Naive thymus-derived CD4-positive, alpha-beta T cell (primary cell): ENCODE measurements at places on chromosomes 6 and 20.

GRCh38 chr6:147046141-147046877, 157.9 kb upstream of the STXBP5 start:
- H3K27me3 ChIP-seq, result no peaks in the 10 kb centered on the region
- H3K27ac ChIP-seq, result no peak overlapping the region
- DNase-seq, result no peak

DNA sequence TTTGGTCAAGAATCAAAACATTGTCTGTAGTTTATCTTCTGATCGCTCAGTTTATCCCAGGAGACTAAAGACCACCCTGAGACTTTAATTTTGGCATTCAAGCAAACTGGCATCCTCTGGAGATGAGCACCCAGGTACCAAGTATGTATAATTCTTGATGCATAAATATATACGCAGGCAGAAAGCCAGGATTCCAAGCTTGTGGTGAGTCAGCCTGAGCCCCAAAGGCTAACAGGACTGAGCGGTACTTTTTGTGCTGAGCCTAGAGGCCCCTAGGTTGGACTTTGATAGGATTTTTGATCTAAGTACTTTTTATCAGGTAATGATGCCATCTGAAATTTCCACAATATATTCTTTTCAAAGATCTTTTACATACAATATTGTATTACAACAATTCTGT, 301.3 kb downstream of the TFAP2B start:
- DNase-seq, result no peak
- no peaks in the 10 kb centered on the region for H3K27me3 ChIP-seq
- no peaks in the 10 kb centered on the region for H3K4me1 ChIP-seq

DNA sequence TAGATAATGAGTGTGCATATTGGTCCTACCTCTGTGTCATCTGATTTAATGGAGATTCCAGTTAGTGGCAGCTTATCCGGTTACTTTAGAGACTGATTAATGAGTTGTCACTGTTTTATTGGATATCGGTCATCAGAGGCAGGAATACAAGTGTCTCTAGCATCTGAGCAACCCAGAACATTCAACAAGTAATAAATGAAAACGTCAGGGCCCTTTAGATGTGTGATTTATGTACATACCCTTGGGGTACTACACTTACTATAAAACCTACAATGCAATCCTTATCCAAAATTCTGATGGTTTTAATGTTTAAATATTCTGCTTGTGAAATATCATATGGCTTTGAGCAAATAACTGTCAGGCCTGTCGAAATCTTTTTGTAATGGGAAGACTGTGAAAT, 1117.9 kb upstream of the FLRT3 start:
- H3K27ac ChIP-seq, result no peak overlapping the region
- no peaks in the 10 kb centered on the region for H3K27me3 ChIP-seq
- no peaks in the 10 kb centered on the region for H3K4me1 ChIP-seq

- H3K4me3 ChIP-seq, result no peak overlapping the region
- H3K27ac ChIP-seq, result no peak overlapping the region
- no peak for DNase-seq
- H3K4me1 ChIP-seq, result no peaks in the 10 kb centered on the region
- H3K36me3 ChIP-seq, result no peaks in the 10 kb centered on the region
These were observed 5.2 kb downstream of the SIRPA start for GRCh38 chr20:1900321-1900801.

GRCh38 chr20:3777381-3777715, 3.9 kb downstream of the SPEF1 start:
- H3K4me3 ChIP-seq, result peak overlapping the region; percentile 59
- no peaks in the 10 kb centered on the region for H3K27me3 ChIP-seq
- H3K4me1 ChIP-seq, result peaks cover 4% of the 10 kb centered on the region
- H3K27ac ChIP-seq, result peak overlapping the region; percentile 26
- no peaks in the 10 kb centered on the region for H3K36me3 ChIP-seq
- DNase-seq, result no peak

DNA sequence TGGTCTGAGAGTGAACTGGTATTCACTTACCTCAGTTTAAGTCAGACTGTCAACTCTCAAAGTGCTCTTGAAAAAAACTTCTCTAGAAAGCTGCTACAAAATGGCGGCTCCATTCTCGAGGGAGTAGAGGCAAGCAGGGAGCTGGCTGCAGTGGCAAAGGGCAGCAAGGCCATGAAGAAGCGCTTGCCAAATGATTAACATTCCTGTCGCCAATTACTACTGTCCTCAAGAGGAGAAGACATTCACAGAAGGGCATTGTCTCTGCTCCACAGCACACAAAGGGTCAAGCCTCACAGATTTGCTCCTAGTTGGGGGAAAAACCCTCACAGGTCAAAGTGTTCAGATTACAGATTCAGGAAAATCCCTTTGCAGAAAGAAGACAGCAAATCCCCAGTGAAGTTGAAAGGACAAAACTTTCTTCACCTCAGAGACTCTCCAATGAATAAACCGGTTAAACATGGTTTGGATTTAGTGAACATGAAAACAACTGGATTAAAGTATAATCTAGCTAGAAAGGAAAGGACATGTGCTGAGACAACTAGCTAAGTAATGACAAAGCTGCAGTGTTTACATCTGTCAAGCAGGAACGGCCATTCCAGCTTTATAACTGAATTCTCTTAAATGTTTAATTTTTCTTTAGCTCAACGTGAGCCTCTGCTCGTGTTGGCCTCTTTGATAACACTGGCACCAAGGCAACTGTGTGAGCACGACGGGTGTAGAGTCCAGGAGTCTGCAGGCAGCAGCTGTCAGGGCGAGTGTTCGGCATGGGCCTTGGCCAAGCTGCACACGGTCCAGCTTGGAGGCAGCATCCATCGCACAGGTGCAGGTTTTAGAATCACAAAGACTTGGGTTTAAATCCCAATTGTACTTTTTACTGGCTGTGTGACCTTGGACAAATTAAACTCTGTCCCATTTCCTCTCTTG, 37.6 kb downstream of the NR2E1 start:
- DNase-seq, result no peak
- peaks cover 8% of the 10 kb centered on the region for H3K36me3 ChIP-seq
- H3K4me1 ChIP-seq, result no peaks in the 10 kb centered on the region
- H3K4me3 ChIP-seq, result no peak overlapping the region

DNA sequence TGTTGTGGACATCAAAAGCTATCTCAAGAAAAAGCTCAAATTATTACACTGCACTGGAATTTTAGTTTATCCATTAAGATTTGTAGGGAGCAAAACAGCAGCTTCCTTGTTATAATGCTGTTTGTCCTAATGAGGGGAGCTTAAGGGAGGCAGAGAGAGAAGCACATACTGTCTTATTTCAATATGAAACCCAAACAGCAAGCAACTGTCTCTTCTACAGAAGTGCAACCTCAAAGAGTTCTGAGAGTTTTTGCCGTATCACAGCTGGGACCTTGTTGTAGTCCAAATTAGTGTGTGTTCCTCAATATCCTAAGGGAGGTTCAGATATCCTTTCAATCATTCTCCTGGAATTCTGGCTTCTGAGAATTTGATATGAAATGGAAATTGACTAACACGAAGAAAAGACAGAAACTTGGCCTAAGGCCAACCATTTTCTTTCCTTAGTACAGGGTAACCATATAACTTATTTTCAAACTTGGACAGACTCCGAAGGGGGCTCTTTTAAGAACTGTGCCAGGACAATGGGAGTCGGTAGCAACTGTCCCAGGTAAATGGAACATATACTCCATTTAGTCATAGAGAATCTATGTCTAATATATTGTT, 149.3 kb upstream of the CCN2 start:
- H3K27me3 ChIP-seq, result no peaks in the 10 kb centered on the region
- no peak overlapping the region for H3K4me3 ChIP-seq
- H3K4me1 ChIP-seq, result no peaks in the 10 kb centered on the region
- H3K27ac ChIP-seq, result no peak overlapping the region
- no peak for DNase-seq

DNA sequence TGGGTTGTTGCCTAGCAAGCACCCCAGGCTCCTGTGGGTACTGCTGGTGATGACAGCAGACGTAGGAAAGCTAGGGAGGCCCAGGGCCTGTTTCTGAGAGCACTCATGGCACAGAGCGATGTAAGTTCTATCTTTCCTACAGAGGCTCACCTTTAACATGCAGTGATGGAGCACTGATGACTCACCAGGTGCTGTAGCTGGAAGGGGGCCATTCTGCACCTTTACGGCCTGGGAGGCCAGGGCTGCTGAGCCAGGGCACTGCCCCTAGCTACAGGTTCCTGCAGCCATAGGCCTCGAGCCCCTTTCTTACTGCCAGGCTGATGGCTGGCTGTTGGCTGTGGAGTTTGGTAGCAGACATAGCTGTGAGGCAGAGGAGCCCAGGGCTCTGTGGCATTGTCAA, 31.1 kb upstream of the GPR6 start:
- DNase-seq, result no peak
- no peak overlapping the region for H3K27ac ChIP-seq
- no peak overlapping the region for H3K4me3 ChIP-seq
- H3K36me3 ChIP-seq, result no peaks in the 10 kb centered on the region
- H3K4me1 ChIP-seq, result no peaks in the 10 kb centered on the region

DNA sequence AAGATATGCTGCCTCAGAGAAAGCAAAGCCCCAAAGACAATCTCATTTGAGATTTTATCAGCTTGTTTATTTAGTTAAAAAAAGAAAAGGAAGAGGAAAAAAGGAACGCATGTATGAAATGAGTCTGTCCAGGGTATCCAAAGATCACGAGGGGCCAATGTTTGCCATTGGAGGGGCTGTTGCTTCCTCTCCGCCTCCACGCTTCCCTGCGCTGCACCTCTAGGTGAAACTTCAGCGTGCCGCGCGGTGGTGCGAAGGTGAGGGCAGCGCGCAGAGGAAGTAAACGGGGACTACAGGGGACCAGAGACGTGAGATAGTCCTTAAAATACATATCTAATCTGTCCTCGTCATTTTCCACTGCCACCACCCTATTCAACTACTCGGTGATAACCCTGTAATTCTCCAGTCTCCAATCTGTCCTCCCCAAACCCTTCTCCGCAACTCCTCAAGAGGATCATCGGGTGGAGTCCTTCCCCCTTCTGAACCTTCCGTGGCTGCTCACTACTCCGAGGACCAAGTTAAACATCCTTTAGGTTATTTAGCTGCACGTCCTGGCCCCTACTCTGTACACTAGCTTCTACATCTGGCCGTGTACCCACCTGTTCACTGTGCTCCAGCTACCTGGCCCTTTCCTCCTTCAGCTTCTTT, 1.1 kb upstream of the DCBLD1 start:
- H3K36me3 ChIP-seq, result no peaks in the 10 kb centered on the region
- H3K4me3 ChIP-seq, result peak overlapping the region; percentile 49
- DNase-seq, result no peak
- H3K27ac ChIP-seq, result no peak overlapping the region

- H3K4me1 ChIP-seq, result peaks cover 13% of the 10 kb centered on the region
- no peak for DNase-seq
These were observed 3.9 kb downstream of the ATXN1 start for GRCh38 chr6:16757332-16757731.

DNA sequence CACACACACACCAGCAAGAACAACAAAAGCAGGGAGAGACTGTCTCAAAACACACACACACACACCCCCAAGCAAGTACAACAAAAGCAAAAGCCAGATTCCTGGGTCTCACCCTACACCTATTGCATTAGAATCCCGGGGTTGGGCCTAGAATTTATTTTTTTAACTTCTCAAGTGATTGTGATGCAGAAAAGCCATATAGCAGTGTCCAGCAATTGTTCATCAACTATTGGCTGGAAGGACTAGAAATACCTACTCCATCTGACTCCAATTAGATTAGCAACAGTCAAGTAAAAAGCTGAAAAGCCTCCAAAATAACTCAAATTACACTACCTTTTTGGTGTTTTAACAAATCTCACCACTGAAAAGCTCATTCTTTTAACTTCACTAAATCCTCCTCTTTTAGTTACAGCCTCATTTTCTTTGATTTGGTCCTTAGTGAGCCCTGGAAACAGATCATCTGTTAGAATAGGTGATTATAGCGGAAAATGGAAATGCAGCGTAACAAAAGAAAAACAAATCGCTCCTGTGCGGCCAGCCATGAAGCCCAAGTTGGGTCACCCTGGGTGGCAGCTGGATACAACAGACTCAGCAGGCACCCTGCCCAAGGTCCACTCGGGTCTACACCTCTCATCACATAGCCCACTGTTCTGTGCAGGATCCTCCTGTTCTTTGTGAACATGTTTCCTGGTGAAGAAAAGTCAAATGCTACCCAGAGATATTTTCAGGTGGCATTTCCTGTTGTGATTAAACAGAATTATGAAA, 38.7 kb downstream of the STAU1 start:
- H3K4me1 ChIP-seq, result no peaks in the 10 kb centered on the region
- no peak overlapping the region for H3K27ac ChIP-seq
- H3K27me3 ChIP-seq, result no peaks in the 10 kb centered on the region

DNA sequence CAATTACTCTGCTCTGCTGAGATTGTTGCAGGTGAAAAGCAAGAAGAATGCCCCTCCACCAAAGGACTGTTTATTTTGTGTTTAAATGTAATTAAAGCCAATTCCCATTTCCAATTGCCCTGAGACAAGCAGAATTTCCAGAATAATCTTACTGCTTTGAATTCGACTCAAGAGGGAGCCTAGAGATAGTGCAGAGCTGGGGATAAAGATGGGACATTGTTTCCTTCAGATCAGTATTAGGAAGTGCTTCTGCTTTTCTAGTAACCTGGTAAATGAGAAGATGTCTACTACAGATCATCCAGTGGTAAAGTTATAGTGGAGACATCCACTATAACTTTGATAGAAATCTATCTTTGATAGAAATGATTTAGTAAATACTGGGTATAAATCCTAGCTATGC, 326.9 kb downstream of the UBE3D start:
- no peak overlapping the region for H3K4me3 ChIP-seq
- H3K4me1 ChIP-seq, result no peaks in the 10 kb centered on the region
- H3K27me3 ChIP-seq, result no peaks in the 10 kb centered on the region
- H3K36me3 ChIP-seq, result no peaks in the 10 kb centered on the region
- DNase-seq, result no peak

DNA sequence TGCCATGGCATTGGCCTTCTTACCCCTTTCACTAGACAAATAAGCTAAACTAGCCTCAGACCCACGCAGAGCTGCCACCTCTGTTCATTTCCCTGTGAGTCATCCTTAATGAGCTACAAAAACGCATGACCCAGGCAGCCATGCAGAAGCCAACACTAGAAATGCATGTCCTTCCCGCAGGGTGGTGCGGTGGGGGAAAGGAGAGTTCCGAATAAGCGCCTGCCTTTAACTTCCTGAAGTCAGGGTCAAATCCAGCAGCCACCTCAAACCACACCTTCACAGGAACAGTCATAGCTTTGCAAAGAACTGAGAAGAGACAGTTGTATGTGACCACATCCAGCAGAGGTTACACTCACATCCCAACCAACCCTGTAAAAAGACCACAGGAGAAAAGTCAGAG, 40.4 kb downstream of the IRF4 start:
- H3K27me3 ChIP-seq, result no peaks in the 10 kb centered on the region
- H3K36me3 ChIP-seq, result no peaks in the 10 kb centered on the region
- H3K4me3 ChIP-seq, result no peak overlapping the region
- H3K4me1 ChIP-seq, result peaks cover 12% of the 10 kb centered on the region
- DNase-seq, result no peak

- no peaks in the 10 kb centered on the region for H3K36me3 ChIP-seq
- H3K4me3 ChIP-seq, result no peak overlapping the region
- H3K4me1 ChIP-seq, result no peaks in the 10 kb centered on the region
- no peak overlapping the region for H3K27ac ChIP-seq
These were observed 24.9 kb downstream of the BLTP3A start for GRCh38 chr6:34816635-34817301.

- no peaks in the 10 kb centered on the region for H3K27me3 ChIP-seq
- no peaks in the 10 kb centered on the region for H3K4me1 ChIP-seq
- no peak overlapping the region for H3K27ac ChIP-seq
These were observed 124.5 kb upstream of the TENT5A start for GRCh38 chr6:81876971-81877370.

- no peaks in the 10 kb centered on the region for H3K36me3 ChIP-seq
- DNase-seq, result no peak
- H3K27me3 ChIP-seq, result no peaks in the 10 kb centered on the region
These were observed 10.5 kb downstream of the TMEM14A start for GRCh38 chr6:52681416-52681815.

- no peak overlapping the region for H3K4me3 ChIP-seq
- no peak overlapping the region for H3K27ac ChIP-seq
- no peaks in the 10 kb centered on the region for H3K36me3 ChIP-seq
- H3K4me1 ChIP-seq, result no peaks in the 10 kb centered on the region
- no peak for DNase-seq
These were observed 31.0 kb upstream of the FBXO30 start for GRCh38 chr6:145845557-145845956.
